ENCODE measurements at places on chromosomes 2 and 18.

DNA sequence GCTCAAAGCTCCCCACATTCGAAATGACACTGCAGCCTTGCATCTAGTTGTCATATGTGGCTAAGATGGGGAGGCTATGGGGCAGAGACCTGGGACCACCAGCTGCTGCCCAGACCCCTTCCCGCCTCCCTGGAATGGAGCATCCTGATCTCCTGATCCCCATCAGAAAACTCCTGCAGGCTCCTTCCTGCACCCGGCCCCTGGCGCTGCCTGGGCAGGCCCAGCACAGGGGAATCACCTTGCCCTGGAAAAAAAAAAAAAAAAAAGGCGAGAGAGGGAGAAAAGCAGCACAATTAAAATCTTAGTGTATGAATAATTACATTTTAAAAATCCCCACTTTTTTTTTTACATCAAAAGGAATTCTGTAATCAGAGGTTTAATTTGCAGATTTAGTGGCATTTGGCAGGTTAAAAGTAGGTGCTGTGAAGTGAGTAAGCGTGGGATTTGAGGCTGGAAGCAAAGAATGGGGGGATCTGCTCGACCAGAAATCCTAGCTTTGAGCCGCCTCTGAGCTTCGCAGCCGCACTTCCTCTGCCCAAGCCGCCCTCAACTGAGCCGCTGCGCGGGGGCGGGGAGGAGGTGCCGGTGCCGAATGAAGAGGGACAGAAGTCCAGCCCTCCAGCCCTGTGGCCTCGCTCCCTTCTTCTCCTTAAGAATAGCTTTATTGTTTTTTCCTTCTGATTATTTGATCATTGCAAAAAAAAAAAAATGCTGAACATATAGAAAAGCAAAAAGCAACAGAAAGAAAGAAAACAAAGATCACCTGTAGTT lies 30.0 kb downstream of the THNSL2 start:
- no peak for DNase-seq

GRCh38 chr18:22739061-22739642 lies 194.0 kb upstream of the RBBP8 start:
- DNase-seq = no peak

DNA sequence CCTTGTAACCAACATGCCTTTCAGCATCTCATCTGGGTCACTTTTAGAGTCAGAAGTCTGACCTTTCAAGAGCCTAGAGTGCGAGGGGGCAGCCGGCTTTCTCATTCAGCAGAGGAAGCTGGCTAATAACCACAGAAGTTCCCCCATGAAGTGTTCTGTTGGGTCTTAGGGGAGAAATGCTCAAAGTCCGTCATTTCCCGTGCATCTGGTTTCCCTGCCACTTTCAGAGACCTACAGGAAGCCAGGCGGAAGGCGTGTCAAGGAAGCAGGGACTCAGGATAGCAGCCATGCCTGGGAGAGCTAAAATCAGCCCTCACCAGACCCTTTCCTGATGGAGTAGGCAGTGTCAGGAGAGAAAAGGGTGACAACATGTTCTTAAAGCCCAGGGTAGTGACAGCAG lies 301.8 kb upstream of the ID2 start:
- DNase-seq = no peak

DNA sequence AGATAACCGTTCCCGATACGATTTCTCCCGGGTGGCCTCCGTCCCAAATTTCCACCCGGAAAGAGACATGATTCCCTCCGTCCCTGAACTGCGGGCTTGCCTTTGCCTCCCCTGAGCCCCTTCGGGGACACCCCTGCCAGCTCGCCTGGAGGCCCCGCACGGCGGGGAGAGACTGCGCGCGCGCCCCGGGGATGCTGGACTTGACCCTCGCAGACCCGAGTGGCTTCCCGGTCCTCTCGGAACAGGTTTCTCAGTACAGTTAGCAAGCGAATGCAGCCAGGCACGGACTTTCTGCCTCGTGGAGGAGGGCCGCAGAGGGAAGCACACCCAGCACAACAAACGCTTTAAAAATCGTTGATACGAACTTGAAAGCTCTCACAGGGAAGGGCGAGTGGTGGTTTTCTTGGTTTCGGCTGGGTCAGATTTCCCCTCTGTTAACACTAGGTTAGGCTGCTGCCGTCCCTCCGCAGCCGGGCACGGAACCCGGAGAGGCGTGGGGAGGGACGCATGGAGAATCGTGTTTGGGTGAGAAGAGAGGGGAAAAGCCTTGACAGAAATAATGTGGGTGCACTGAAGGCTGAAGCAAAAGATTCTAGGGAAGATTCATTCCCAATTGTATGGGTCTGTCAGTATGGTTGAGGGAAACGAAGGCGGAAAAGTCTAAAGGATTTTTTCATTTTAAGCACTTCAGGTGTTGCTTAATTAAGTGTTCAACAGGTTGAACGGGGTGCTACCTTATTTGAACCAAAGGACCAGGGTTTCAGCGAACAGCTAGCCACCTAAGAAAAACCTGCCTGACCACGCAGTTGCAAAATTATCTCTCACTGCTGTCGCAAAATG lies 916 bp downstream of the TNFRSF11A start:
- DNase-seq = peak; percentile 13

DNA sequence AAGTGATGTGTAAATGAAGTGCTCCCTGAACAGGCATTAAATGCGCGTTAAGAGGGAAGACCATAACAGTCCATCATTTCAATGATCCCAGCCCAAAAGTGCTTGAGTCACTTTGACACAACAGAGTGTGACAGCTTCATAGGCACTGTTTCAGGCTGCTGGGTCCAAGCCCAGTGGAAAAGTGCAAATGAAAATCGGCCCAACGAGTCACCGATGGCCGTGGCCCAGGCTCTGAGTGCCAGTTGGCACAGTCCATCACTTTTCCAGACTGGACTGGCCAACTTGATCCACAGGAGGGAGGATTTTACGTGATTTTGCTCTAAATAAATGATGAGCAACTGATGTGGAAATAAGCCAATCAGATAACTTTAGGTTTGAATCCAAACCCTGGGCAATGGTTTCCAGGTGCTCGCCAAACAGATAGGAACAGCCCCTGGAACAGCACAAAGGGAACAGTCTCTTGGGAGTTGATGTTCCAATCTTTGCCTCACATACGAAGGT lies 114.0 kb downstream of the SP3 start:
- peak; percentile 16 for DNase-seq

GRCh38 chr18:22604390-22604985 lies 186.8 kb upstream of the CTAGE1 start:
- peak; percentile 71 for DNase-seq

DNA sequence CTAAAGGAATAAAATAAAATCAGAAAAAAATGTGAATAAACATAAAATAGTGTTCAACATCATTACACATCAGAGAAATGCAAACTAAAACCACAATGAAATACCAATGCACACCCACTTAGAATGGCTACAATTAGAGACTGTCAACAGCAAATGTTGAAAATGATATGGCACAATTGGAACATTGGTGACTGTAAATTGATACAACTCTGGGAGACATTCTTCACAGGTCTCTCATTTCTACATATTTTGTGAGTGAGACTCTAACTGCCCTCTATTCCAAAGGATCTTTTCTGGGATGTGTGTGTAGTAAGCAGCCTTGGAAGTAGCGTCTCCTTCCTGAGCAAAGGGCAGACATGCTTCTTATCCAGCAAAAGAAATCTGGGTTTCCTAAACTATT lies 323.0 kb downstream of the FBXO15 start:
- DNase-seq = no peak

DNA sequence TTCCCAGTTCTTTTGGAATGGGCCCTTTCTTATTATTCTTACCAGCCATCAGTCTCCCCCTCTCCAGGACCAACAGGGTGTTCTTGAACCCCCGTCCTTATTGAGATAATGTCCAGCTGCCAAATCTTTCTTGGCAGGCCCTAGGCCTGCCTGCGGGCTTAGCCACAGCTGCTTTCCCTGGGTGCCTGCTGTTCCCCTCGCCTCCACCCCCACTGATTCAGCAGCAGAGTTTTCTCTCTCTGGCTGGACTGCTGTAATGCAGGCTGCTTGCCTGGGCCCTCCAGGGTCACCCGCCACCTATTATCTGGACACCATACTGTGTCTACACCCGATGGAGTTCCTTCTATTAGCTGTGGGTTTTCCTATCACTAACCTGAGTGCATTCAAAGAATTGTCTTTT lies 395.4 kb upstream of the ATP5MC3 start:
- no peak for DNase-seq

GRCh38 chr2:65574993-65575392 lies 142.6 kb upstream of the SPRED2 start:
- no peak for DNase-seq

- no peak for DNase-seq
These were observed 35.2 kb downstream of the ANXA4 start for GRCh38 chr2:69776886-69777785.

- DNase-seq = peak; percentile 34
These were observed 1.5 kb downstream of the GALNT1 start for GRCh38 chr18:35582899-35583558.

DNA sequence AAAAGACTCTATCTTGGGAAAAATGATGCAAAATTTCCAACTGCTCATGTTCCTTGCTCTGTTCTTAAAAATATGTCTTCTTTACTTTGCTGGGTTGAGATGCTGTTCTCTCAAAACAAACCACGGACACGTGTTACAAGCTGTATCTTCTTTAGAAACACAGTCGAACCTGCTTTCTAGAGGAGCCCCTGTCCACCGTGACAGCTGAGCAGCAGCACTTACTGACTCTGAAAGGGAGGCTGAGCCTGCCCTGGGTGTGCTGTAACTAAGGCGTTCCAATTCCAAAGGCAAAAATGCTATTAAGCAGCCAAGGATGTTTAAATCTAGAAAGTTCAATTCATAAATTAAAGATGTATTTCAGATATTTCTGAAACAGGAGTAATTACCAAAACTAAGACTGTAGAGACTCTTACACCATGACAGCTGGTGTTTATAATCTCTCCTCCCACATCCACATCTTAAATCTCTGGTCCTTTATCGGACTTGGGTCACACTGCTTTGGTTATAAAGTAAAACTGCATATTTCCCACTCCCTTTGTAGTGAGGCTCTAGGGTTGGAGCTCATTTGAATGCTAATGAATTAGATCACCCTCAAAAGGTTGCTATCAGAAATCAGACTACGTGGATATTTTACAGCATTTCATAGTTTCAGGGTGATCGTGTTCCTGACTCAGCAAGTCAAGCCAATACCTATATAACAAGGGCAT lies 281.2 kb upstream of the LYPD1 start:
- no peak for DNase-seq

DNA sequence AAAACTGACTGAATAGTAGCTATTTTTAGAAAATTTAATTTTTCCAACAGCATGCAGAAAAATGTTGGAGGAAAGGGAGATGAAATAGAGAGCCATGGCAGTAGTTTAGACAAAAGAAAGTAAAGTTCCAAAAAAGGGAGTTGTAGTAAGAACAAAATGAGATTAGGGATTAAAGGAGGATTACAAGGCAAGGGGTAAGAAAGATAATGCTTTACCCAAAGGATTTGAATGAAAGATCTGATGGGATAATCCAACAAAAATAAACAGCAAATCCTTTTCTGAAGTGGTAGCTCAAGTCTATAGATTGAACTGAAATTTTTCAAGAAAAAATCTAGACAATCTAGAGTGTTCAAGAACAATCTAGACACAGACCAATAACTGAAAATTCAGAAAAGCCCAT lies 644.3 kb upstream of the FSHR start:
- DNase-seq = no peak

DNA sequence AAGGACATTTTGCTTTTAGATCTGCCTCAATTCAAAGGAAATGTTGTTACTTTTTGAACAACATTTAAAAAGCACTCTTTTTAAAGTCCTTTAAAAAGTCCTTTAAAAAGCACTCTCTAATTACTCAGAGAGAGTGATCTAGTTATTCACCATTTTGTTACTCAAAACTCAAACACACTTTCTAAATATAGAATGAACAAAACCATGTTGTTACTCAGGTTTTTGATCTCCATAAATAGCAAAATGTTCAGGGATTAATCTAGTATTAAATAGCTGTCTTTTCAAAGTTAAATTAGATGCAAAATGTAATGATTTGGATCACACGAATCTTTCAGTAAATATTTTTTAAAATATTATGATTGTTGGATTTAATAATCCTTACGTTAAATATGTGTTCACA lies 143.5 kb upstream of the BOD1L2 start:
- no peak for DNase-seq

DNA sequence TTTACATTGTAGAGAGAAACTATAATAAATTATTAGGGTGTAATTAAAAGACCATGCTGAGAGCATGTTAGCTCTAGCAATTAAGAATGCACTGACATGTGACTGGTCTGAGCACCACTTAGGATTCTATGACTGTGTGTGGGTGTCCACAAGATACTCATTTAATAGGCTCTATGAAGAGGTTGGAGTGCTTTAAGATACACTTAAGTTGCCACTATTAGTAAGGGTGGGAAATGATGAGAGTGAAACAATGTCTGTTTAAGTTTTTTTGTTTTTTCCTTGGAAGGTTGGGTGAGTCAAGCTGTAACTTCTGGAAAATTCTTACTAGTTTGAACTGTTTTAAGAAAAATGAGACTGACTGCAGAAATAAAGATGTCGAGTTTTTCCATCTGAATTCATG lies 1.8 kb upstream of the FAP start:
- no peak for DNase-seq

GRCh38 chr18:46574000-46574742 lies 82.8 kb downstream of the LOXHD1 start:
- no peak for DNase-seq

- DNase-seq = no peak
These were observed 74.7 kb downstream of the EPC2 start for GRCh38 chr2:148719195-148719749.

DNA sequence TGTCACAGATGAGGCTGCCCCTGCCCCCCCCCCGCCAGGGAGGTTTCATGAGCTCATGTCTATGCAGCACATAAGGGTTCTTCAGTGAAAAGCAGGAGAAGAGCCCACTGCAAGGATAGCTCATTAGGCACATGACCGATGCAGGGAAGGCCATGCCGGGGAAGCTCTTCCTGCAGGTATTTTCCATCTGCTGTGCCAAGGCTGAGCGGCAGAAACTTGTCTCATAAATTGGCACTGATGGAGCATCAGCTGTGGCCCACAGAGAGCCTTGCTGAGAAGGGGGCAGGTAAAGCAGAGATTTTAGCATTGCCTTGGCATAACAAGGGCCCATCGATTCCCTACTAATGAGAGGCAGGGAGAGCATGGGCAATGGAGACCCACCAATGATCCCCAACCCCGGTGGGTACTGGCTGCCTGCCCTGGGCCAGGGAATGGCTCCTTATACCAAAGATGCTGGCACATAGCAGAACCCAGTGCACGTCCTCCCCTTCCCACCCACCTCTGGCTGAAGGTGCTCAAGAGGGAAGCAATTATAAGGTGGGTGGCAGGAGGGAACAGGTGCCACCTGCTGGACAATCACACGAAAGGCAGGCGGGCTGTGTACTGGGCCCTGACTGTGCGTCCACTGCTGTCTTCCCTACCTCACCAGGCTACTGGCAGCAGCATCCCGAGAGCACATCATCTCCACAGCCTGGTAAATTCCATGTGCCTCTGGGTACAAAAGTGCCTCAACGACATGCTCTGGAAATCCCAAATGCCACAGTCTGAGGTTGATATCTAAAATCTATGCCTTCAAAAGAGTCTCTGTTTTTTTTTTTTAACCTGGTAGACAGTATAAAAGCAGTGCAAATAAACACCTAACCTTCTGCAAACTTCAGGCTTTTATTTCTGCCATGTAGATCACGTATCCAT lies 41.4 kb downstream of the STEAP3 start:
- peak; percentile 63 for DNase-seq

- peak; percentile 59 for DNase-seq
These were observed 42.1 kb downstream of the ZC3H6 start for GRCh38 chr2:112317303-112318158.

GRCh38 chr2:215366440-215367032 lies 54.7 kb downstream of the ATIC start:
- DNase-seq = peak; percentile 16

- no peak for DNase-seq
These were observed 211.6 kb downstream of the ZNF521 start for GRCh38 chr18:25140124-25140961.

All from cardiac fibroblast (primary cell).